ENCODE measurements at places on chromosomes 12 and 14.

- no peak for DNase-seq
Observed at GRCh38 chr12:54352891-54353874, 11.1 kb downstream of the GPR84 start.

DNA sequence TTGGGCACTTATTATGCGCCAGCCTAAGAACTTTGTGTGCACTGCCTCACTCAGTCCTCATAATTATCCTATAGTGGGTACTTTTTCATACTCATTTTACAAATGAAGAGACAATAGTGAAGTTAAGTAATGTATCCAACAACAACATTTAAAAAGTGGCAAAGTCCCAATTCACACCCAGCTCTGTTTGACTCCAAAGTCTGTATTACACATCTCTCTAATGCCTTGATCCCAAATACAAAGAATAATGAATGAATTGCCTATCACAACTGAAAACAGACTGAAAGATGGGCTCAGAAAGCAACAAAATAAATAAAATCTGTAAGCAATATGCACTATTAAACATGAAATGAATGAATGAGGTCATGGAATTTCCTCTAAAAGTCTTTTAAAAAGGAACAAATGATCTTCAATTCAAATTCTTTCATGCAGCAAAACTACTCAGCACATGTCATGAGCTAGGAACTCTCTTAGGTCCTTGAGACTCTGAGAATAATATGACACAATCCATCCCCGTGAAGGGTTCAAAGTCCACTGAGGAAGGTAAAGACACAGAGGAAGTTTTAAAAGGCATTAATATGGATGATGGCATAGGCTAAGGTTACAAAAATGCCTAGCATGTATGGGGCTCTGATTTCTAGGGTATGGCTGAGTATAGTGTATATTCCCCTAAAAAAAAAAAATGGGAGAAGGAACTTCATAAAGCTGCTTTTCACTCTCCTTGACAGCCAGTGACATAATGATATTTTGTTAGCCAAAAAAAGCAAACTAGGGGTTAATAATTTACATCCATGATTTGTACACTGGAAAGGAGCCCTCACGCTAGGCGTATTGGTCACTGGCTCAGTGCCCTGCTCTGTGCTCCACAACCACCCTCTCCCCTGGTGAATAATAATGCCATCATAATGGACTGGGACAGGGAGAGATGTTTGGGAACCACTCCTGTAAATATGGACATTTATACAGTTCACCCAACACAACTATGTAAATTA lies 103.4 kb downstream of the SLC2A13 start:
- peak; percentile 80 for DNase-seq

- no peak for DNase-seq
Observed at GRCh38 chr12:65673732-65674131, 150.6 kb upstream of the HMGA2 start.

- DNase-seq = no peak
Observed at GRCh38 chr12:99066726-99067125, 421.6 kb downstream of the APAF1 start.

- DNase-seq = peak; percentile 61
Observed at GRCh38 chr14:66359500-66359899, 126.7 kb upstream of the CCDC196 start.

DNA sequence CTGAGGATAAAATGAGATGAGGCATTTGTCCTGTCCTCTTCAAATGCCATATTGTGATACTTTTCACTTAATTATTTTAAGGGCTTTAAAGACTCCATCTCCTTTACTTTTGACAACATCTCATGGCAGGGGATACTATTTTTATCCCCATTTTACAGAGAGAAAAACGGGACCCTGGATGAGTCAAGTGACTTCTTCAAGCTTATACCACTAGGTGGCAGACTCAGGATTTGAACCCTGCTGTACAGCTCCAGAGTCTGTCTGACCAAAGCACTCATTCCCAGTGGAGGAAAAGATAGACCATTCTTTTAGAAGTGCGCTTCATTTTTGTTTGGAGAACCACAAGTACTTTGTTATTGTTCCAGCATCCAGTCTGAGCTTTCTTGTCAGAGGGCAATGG lies 1.7 kb upstream of the SMOC1 start:
- no peak for DNase-seq

DNA sequence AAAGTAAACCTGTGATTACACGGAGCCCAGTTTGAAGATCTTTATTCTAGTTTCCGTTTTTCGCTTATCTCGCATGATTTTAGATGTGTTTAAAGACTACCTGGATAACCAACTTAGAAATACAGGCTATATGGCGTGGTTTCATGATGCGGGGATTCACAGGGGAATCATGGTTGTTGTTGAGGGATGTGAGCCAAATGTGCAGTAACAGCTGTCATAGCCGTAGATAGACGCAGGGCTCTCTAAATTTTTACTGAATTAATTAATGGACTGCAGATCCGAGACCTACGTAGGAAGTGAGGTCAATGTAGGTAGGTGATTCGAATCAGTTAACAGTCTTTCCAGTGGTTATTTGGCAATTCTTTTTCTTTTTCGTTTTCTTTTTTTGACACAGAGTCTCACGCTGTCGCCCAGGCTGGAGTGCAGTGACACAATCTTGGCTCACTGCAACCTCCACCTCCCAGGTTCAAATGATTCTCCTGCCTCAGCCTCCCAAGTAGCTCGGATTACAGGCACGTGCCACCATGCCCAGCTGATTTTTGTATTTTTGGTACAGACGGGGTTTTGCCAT lies 144.9 kb upstream of the AMIGO2 start:
- DNase-seq = no peak

DNA sequence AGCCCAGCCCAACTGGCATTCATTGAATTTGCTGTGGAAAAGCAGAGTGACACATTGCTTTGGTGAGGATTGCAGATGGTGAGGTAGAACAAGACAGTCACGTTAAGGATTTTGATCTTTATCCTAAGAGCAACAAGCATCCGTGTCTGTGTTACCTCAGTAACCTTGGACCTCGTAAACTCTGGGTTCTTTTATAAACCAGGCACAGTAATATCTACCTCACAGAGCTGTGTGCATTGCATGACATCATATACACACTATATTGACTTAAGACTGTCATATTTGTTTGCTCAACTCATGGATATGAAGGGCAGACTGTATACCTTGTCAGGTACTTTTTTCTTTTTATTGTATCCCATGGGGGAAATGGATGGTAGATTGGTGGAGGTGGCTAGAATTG lies 156.2 kb downstream of the ETV6 start:
- DNase-seq = no peak

- DNase-seq = no peak
Observed at GRCh38 chr14:75238756-75239455, 39.7 kb upstream of the FOS start.

DNA sequence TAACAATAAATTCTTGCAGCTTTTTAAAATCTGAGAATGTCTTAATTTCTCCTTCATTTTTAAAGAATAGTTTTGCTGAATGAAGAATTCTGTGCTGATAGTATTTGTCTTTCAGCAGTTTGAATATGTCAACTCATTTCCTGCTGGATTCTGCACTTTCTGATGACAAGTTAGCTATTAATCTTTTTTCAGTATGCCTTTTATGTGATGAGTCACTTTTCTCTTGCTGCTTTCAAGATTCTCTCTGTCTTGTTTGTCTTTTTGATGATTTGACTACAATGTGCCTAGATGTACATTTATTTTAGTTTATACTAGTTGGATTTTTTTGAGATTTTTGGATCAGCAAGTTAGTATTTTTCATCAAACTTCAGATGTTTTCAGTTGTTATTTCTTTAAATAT lies 87.9 kb upstream of the AVPR1A start:
- DNase-seq = no peak

- DNase-seq = peak; percentile 85
Observed at GRCh38 chr14:49946320-49947141, 53.6 kb downstream of the ARF6 start.

DNA sequence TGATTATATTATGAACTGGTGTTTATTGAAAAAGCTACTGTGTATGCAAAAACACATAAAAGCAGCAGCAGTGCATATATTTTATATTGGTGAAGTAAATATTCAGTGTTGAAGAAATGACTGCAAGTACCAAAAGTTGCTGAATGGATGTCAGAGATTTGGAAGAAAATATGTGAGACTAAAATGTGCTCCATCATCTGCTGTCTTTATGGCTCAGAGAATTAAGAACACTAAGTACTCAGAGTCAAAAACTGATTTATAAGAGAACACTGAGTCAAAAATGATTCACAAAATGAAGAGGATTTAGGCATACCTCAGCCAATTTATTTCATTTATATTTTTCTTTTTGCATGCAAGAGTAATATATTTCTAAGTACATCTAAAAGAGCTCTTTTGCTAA lies 86.3 kb upstream of the PDZRN4 start:
- DNase-seq = no peak

- DNase-seq = no peak
Observed at GRCh38 chr12:23236066-23236780, 611.3 kb downstream of the ETNK1 start.

DNA sequence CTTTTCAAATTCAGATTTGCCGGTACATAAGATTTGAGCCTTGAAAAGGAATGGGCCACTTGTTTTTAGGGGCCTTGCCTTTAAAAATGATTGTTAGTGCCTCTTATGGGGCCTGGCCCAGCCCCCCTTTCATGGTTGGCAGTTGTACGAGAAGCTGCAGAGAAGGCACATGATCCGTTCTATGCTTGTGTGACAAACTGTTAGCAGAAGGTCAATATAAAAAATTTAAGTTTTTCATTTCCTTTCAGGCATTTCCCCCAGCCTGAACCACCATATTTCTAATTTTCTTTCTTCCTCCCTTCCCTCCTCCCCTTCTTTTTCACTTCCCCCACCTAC lies 119.1 kb downstream of the PLXNC1 start:
- no peak for DNase-seq

GRCh38 chr14:91300957-91301356 lies 56.5 kb upstream of the GPR68 start:
- DNase-seq = no peak

DNA sequence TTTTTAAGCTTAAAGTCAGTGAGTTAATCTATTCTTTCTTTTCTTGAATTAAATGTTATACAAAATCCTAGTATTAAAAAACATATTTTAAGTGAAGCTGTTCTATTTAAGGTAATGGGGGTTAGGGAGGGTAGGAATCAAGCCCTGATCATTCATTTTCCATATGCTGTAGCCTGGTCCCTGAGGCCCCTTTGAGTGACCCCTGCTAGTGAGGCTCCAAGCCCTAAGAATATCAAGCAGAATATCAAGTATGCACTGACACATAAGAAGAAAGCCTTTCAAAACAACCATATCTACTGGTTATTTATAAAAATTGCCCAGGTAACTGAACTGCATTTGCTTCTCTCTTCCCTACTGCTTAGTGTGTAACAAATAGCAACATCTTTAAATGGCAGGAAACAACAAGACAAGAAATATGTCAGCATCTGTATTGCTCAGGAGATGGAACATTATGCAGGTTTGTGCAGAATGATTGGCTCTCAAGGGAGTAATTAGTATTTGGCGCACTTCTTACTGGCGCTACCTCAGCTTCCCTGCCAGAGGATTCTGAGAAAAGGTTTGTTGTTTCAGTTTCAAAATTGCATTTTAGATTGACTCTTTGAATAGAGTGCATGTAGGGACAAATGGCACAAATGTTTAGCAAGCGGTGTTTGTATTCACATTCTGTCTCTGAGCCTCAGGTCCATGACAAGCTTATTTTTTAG lies 223.0 kb downstream of the DUSP6 start:
- no peak for DNase-seq

DNA sequence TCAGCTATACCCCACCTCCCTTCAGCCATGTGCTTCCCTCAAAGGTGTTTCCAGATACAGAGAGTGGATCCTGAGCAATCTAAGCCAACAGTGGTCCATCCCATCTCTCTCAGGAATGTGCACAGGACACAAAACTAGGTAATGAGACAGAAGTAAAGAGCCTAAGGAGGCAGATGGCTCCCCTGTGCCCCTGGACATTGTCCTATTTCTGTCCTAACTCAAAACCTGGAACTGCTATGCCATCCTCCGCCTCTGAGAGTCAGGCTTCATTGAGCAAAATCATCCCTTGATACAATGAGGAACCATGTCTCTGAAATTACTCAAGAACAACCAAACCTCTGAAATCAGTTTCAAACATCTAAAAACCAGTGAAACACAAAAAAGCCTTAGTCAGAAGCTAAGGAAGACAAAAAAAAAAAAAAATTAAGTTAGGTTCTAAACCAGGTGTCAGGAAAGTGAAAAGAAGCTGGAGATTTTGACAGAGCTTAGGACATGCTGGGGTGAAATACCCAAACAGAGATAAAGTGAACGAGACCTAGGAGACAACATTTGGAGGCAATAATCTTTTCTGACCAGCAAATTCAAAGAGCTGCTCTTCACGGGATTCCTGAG lies 200.3 kb upstream of the PLEKHG7 start:
- no peak for DNase-seq

- no peak for DNase-seq
Observed at GRCh38 chr14:104285508-104285840, 147.1 kb downstream of the KIF26A start.

- no peak for DNase-seq
Observed at GRCh38 chr12:53550595-53550994, 43.3 kb upstream of the NPFF start.

GRCh38 chr14:77141214-77142004 lies at the start of gene ZDHHC22:
TSS of gene ZDHHC22 (minus strand) at chr14:77141791. CDS start at chr14:77139738, 2,053 bp downstream.
- DNase-seq = peak; percentile 22

DNA sequence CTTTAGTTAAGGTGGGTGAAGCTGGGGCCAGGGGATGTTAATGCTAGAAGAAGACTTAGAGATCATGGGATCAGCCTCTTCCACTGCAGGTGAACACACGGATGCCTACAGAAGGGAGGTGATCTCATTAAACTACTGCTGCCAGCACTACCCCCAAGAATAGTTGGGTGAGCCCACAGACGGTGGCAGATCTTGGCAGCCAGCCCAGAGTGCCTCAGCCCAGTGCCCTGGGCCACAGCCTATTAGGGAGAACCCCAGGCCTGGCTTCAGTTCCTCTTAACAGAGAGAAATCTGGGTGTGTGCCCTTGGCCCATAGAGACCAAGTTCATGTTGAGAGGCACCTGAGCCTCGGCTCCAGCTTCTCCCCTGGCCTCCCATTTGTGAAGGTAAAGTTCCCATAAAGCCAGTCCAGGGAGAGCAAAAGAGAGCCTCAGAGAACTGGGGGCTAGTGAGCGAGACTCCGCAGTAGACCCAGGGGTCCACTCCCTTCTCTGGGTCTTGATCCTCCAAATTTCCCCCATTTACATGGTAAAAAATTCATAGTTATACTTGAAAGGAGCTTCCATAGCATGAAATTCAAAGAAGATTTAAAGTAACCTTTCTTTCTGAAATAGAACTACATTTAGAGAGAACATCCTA lies 125.0 kb upstream of the CCND2 start:
- no peak for DNase-seq

GRCh38 chr12:14886271-14886670 lies 617 bp upstream of the MGP start:
- no peak for DNase-seq

- DNase-seq = no peak
Observed at GRCh38 chr12:122420471-122421162, 1.9 kb downstream of the CLIP1 start.

DNA sequence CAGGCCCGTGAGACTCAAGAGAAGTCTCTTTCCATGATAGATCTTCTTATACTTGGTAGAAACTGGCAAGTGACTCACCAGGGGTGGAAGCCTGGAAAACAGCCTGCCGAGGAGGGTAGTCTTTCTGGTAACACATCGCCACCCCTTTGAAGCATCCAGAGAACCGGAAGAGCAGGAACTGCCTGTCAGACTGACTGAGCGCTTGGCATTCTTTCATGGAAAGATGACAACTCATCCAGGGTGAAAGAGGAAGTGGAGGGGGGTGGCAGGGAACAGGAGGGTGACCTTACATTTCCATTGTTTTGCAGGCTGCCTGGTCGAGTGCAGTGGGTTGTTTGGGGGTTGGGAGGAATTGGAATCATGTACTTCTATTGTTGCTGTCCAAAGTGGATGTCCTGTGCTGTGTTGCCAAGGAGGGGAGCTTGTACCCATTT lies 34.5 kb downstream of the PRKCH start:
- peak; percentile 82 for DNase-seq

Data from LoVo (cell line).